ENCODE measurements at places on chromosomes 2 and 18.

DNA sequence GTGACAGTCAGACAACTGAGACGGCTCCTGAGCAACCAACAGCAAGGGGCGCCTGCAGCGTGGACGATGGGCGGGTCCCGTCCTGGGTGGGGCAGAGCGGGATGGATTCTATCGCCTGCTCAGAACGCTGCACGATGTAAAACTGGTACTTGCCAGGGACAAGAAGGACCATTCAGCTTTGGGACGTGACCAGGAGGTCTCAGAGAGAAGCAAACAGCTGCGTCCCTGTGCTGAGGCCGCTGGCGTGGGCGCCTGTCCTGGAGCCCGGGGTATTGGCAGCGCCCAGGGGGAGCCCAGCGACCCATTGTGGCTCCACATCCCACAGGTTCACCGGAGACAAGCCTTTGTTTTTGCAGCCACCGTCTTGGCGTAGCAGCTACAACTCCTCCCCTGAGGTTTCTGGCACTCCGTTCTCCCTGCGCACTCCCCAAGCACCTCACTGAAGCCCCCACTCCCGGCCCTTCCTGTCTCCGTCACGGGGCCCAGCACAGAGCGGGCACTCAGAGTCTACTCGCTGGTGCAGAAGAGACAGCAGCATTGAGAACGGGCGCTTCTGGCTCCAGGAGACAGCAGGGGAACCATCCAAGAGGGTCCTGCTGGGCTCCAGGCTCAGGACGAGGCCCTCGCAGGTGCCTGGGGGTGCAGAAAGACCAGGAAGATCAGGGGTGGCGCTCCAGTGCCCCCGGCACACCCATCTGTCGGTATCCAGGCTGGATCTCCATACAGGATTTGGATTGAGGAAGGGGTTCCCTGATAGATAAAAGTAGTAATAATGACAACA is 22.1 kb upstream of the KCNG2 start:
- no peak for DNase-seq

DNA sequence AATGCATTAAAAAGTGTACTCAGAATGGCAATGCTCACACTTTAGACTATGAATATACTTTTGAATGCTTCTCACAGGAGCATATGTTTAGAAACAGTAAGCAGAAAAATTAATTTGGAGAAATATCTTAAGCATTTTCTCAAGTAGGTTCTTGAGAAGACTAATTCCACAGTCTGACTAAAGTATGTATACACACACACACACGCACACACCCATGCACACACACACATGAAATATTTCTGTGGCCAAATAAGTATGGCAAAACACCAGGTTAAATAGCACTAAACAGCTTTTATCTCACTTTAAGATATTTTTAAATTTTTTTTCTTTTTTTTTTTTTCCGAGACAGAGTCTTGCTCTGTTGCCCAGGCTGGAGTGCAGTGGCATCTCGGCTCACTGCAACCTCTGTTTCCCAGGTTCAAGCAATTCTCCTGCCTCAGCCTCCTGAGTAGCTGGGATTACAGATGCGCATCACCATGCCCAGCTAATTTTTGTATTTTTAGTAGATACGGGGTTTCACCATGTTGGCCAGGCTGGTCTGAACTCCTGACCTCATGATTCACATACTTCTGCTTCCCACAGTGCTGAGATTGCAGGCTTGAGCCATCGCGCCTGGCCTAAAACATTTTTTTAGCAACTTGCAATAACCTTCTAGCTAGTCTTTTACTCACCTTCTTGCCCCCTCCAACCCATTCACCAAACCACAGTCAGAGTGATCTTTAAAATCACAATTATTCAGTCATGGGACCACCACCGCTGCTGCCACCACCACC is 67.5 kb upstream of the SCG2 start:
- no peak for DNase-seq

DNA sequence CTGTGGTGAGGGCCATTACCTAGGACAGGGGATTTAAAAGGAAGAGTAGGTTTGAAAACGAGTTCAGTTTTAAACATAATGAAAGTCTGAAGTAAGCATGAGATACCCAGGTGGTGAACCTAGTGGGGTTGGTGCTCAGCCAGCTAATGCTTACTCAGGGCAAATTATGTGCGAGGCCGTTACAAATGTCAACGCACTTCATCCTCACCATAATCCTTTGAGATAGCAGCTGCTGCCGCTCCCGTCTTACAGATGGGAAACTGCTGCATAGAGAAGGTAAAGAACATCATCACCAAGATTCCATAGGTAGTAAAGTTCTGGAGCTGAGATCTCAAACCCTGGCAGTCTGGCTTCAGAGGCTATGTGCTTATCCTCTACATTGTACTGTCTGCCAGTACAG is 209.0 kb downstream of the DYM start:
- DNase-seq = no peak

GRCh38 chr2:241201445-241202267 is 13.2 kb downstream of the ANO7 start:
- DNase-seq = no peak

DNA sequence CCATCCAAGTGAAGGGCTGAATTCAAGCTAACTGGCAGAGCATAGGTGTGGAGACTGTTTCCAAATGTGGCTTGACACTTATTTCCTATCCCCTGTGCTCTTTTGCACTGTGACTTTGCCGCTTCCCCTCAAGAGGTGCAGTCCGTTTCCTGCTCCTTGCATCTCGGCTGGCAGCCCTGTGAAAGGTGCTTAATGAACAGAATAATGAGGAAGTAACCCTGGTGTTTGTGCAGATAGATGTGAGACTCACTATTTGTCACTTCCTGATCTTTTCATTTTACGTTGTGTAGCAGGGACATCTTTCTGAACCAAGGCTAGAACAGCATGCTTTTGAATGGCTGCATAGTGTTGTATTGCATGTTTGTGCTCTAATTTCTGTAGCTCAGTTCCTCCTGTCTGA is 60.8 kb downstream of the CEP192 start:
- no peak for DNase-seq

DNA sequence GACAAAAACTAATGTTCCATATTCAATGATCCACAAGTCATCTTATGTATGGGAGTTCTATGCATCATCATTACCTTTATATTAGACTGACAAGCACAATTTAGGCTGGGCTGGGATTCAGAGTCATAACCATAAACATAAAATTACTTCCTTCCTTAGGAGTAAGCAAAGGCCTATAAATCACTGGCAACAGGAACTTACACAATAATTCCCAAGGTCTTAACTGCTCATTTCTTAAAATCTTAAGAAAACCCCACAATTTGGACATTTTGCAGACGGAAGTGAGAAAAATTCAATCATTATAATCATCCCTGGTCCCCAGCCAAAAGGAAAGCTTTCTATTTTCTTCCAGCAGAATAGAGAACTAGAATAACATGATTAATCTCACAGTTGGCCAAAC is 232.3 kb downstream of the DYM start:
- no peak for DNase-seq

GRCh38 chr2:217477583-217477982 is 525.2 kb downstream of the TNS1 start:
- no peak for DNase-seq

DNA sequence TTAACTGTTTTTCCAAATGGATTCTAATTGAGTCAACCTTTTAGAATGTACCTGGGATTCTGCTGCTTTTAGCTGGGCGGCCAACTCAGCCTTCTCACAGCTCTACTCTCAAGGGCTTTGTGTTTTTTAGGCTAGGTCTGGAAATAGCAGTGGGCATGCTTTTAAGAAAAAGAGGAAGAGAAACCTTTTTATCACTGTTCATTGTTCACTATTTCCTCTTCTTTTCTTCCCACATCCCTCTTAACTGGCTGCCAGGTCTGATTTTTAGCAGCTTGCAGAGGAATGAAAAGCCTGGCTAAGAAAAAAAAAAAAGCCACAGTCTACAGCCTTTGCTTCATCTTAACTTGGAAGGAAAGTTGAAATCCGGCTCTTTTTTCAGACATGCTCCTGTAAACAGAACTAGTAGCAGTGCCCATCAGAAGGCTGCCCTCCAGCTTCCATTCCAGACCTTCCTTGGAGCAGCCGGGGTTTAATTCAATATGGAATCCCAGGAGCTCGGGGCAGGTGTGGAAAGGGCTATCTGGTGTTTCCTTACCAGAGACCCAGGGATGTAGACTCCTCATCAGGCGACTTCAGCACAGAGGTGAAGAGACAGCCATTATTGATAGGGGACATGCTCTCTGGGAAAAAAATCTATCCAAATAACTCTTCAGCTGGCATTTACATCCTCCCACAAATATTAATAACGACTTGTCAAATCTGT is 230.7 kb downstream of the MYO3B start:
- DNase-seq = no peak

GRCh38 chr2:9053534-9053931 is 50.0 kb upstream of the MBOAT2 start:
- no peak for DNase-seq

Measured in activated CD8-positive, alpha-beta memory T cell treated with anti-CD3 and anti-CD28 coated beads for 1 hour (primary cell).